ENCODE measurements at places on chromosomes 3 and 15.

DNA sequence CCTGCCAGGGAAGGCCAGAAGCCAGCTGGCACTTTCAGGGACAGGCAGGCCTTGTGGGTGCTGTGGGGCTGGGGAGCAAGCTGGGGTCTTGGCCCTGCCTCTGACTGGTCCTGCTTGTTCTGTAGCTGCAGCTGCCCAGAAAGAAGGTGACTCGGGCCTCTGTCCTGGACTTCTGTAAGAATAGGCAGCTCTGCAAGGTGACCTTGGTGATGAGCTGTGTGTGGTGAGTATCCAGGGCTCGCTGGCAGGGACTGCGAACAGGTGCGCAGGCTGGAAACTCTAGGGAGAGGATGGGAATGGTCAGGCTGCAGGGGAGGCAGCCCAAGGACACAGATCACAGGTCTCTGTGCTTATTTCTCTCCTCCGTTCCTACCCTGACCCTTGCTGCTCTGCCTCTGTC lies 31.2 kb downstream of the SLC22A14 start:
- DNase-seq: no peak

- no peak for DNase-seq
Observed at GRCh38 chr3:154180836-154181691, 59.9 kb downstream of the ARHGEF26 start.

DNA sequence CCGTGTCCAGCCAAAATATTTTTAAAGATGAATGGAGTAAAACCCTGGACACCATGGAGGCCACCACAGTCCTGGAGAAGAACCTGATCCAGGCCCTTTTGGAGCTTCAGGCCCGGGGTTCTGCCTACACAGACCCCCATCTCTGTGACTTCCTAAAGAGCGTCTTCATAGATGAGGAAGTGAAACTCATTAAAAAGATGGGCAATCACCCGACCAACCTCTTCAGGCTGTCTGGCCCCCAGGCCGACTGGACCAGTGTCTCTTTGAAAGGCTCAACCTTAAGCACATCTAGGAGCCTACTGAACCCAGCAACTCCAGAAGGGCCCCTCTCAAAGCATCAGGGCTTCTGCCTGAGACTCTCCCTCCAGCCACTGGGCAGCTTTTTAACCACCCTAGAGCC lies 107.9 kb upstream of the FAM174B start:
- no peak for DNase-seq

GRCh38 chr3:170429050-170429449 lies 10.4 kb downstream of the CLDN11 start:
- DNase-seq: no peak

GRCh38 chr3:58534592-58535494 lies 2.1 kb downstream of the ACOX2 start:
- no peak for DNase-seq

- DNase-seq: peak; percentile 85
Observed at GRCh38 chr3:49671291-49672288, 2.6 kb upstream of the APEH start.

DNA sequence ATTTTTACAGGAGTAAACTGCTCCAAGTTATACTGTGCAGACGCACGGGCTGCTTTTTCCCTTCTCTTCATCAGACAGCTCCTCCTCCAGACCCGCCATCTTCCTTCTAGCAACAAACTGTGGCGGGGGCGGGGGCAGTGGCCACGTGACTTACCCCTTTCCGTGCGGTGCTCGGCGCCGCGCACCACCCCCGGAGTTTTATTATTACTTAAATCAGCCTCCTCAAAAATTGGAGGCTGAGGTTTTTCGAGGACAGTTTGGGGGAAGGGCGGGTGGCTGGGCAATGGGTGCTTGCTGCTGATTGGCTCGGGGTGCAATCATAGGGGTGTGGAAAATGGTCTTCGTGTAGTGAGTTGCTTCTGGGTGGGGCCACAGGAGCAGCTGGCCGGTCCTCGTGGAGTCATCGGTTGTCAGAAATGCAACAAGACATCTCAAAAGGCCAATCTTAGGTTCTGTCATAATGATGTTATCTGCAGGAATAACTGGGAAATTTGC lies 77.1 kb upstream of the MFGE8 start:
- DNase-seq: no peak

GRCh38 chr3:189239616-189240015 lies 67.8 kb downstream of the TPRG1 start:
- no peak for DNase-seq

GRCh38 chr3:68974711-68975110 lies 38.8 kb downstream of the EOGT start:
- no peak for DNase-seq

DNA sequence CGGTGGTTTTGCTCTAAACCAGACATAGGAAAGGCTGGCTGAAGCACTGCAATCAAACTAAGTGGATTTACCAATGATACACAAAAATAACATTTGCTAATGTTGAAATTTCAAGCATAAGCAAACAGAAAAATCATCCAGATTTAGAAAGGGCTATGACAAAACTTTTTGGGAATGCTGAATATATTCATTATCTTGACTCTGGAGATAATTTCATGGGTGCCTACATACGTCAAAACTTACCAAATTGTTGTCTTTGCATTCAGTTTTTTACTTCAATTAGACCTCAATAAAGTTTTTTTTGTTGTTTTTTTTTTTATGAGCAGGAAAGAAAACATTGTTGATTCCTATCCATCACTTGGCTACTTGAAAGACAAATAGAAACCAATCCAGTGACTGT lies 140.8 kb downstream of the NR2E3 start:
- no peak for DNase-seq

- no peak for DNase-seq
Observed at GRCh38 chr3:185422677-185423076, 59.7 kb downstream of the MAP3K13 start.

DNA sequence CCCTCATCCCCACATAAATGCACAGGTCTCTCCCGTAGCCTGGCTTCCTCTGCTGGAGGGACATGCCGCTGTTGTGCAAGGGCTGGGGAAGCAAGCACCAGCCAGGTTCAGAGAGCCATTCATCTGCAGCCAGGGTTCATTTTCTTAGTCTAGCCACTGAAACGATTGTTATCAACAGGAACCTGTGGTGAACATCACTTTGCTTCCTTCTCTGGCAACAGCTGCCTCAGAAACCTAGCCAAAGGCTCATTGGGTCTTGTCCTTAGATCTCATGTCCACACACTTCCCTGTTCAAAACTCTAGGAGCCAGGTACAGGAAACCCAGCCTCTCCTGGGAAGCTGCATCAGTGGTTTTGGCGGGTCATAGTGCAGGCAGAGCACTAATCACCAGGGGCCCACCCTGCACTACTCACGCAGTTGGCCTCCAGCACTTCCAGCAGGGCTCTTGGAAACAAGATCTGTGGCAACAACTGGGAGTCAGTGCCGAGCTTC lies 47.0 kb downstream of the OXNAD1 start:
- DNase-seq: no peak

Data from D721Med (cell line).